SJSA1 (cell line): ENCODE measurements at places on chromosomes 1 and 21.
A peak's percentile ranks its signal among the peaks of the same experiment; 100 is the strongest.

DNA sequence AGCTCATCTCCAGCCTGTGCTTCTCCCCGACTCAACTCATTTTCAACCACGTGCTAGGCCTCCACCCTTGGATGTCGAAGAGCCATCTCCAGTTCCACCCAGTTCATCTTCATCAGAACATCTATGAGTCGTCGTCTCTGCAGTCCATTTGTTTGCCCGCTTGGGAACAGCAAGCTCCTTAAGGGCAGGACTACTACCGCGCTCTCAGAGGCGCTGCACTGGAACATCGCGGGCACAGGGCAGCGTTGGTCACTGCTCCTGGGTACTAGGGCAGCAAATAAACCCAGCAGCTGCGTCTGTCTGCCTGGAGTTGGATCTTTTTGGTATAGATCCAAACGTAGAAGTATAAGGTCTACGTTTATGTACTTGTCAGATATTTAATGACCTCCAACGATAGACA is 478 bp upstream of the PRDM2 start:
- DNase-seq = peak; percentile 10

GRCh38 chr1:74673351-74674111 is at the start of gene ERICH3:
ERICH3 (minus strand) TSS chr1:74673792; CDS start chr1:74673519, 273 bp downstream.
- DNase-seq = no peak

GRCh38 chr1:27887215-27888021 is 15.1 kb downstream of the THEMIS2 start:
- no peak for DNase-seq

- no peak for DNase-seq
Measured at GRCh38 chr1:41800311-41800829, 118.4 kb downstream of the HIVEP3 start.
